Tibial artery (tissue), 4 donors: ENCODE measurements at places on chromosomes 6 and 20.

GRCh38 chr20:64006902-64007301 lies 26.0 kb downstream of the PRPF6 start:
- DNase-seq, result no peak
- H3K4me1 ChIP-seq, result no peaks in the 10 kb centered on the region
- peaks cover 96% of the 10 kb centered on the region for H3K36me3 ChIP-seq
- no peak overlapping the region for H3K27ac ChIP-seq
- H3K27me3 ChIP-seq, result no peaks in the 10 kb centered on the region

GRCh38 chr20:29318871-29319461 lies 1938.5 kb upstream of the DEFB115 start:
- no peak for DNase-seq
- no peak overlapping the region for H3K27ac ChIP-seq
- H3K4me3 ChIP-seq, result no peak overlapping the region
- no peaks in the 10 kb centered on the region for H3K4me1 ChIP-seq

DNA sequence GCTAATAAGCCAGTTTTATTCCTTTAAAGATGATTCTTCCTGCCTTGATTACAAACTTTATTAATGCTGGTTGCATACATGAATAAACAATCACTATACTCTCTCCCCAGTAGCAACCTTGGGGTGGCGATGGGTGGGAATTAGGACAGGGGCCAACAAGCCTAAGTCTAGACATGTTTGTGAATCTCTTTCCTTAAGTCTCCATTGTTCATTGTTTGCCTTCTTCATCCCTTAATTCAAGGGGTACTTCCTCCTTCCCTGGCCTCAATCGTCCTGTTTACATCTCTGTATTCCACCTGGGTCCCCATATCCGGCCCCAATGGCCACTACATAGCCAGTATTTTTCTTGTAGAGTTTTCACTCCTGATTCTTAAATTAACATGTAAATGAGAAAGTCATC lies 66.0 kb downstream of the ARHGAP18 start:
- peaks cover 7% of the 10 kb centered on the region for H3K4me1 ChIP-seq
- H3K4me3 ChIP-seq, result no peak overlapping the region
- no peaks in the 10 kb centered on the region for H3K27me3 ChIP-seq
- no peaks in the 10 kb centered on the region for H3K36me3 ChIP-seq

DNA sequence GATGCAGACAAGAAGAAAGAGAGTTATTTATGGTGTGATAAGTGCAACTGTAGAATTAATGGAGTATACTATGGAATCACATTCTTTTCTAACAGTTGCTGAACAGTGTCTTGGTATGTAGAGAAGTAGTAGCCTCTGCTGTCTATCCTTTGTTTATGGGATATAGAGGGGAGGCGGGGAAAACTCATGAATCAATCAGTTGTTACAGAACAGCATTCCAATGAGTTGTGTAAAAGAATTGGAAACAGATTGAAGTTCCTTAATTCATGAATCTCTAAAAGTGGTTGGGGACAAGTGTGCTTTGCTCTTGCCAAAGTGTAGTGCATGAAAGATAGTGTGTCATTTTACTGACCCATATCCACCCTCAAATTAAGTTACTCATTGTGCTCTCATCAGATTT lies 77.7 kb downstream of the FLRT3 start:
- H3K36me3 ChIP-seq, result no peaks in the 10 kb centered on the region
- no peaks in the 10 kb centered on the region for H3K4me1 ChIP-seq
- DNase-seq, result no peak
- no peaks in the 10 kb centered on the region for H3K27me3 ChIP-seq
- H3K27ac ChIP-seq, result no peak overlapping the region
- no peak overlapping the region for H3K4me3 ChIP-seq

DNA sequence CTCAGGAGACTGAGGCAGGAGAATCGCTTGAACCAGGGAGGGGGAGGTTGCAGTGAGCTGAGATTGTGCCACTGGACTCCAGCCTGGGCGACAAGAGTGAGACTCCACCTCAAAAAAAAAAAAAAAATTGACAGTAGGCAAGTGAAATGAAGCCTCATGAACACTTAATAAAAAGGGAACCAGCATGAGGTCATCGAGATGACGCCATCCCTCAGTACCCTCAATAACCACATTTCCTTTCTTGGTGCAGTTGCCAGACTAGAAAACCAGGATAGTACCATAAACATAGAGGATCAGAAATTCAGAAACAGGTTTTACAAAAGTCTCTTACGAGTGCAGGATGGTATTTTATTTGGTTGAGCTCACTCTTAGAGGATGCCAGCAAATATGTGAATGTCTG lies 584.1 kb downstream of the MAFB start:
- no peaks in the 10 kb centered on the region for H3K36me3 ChIP-seq
- no peak for DNase-seq
- H3K4me3 ChIP-seq, result no peak overlapping the region
- no peak overlapping the region for H3K27ac ChIP-seq
- no peaks in the 10 kb centered on the region for H3K27me3 ChIP-seq
- H3K4me1 ChIP-seq, result no peaks in the 10 kb centered on the region

GRCh38 chr6:111664565-111665030 lies 58.9 kb upstream of the TRAF3IP2 start:
- no peak for DNase-seq
- no peaks in the 10 kb centered on the region for H3K4me1 ChIP-seq
- no peaks in the 10 kb centered on the region for H3K36me3 ChIP-seq

- DNase-seq, result no peak
- H3K36me3 ChIP-seq, result peaks cover 32% of the 10 kb centered on the region
- no peak overlapping the region for H3K27ac ChIP-seq
- H3K4me3 ChIP-seq, result no peak overlapping the region
- no peaks in the 10 kb centered on the region for H3K27me3 ChIP-seq
Measured at GRCh38 chr6:498795-499231, 107.3 kb downstream of the IRF4 start.

- H3K36me3 ChIP-seq, result no peaks in the 10 kb centered on the region
- H3K27ac ChIP-seq, result no peak overlapping the region
- H3K4me1 ChIP-seq, result no peaks in the 10 kb centered on the region
Measured at GRCh38 chr20:9262653-9263194, 193.8 kb downstream of the PLCB4 start.

GRCh38 chr6:45822873-45823272 lies 192.8 kb downstream of the CLIC5 start:
- no peaks in the 10 kb centered on the region for H3K36me3 ChIP-seq
- H3K27me3 ChIP-seq, result no peaks in the 10 kb centered on the region
- no peaks in the 10 kb centered on the region for H3K4me1 ChIP-seq
- H3K27ac ChIP-seq, result no peak overlapping the region

GRCh38 chr6:13992417-13993055 lies 67.8 kb downstream of the RNF182 start:
- H3K27ac ChIP-seq, result no peak overlapping the region
- H3K4me3 ChIP-seq, result no peak overlapping the region
- DNase-seq, result no peak
- H3K36me3 ChIP-seq, result no peaks in the 10 kb centered on the region
- no peaks in the 10 kb centered on the region for H3K27me3 ChIP-seq
